Omental fat pad (tissue), 4 donors: ENCODE measurements at places on chromosomes 13 and 19.

GRCh38 chr13:48862572-48862971 lies 113.1 kb upstream of the FNDC3A start:
- DNase-seq: no peak

- DNase-seq: no peak
Measured at GRCh38 chr19:1858412-1859081, 4.8 kb downstream of the KLF16 start.

- DNase-seq: no peak
Measured at GRCh38 chr13:36302289-36302688, 4.7 kb upstream of the CCDC169 start.

- DNase-seq: no peak
Measured at GRCh38 chr13:24226762-24227161, 66.2 kb downstream of the SPATA13 start.

GRCh38 chr13:90896002-90896401 lies 451.5 kb upstream of the MIR17HG start:
- DNase-seq: no peak

- peak; percentile 33 for DNase-seq
Measured at GRCh38 chr19:56350416-56351045, 35.9 kb upstream of the ZSCAN5A start.

- DNase-seq: no peak
Measured at GRCh38 chr19:35885225-35885738, 15.1 kb downstream of the NFKBID start.

DNA sequence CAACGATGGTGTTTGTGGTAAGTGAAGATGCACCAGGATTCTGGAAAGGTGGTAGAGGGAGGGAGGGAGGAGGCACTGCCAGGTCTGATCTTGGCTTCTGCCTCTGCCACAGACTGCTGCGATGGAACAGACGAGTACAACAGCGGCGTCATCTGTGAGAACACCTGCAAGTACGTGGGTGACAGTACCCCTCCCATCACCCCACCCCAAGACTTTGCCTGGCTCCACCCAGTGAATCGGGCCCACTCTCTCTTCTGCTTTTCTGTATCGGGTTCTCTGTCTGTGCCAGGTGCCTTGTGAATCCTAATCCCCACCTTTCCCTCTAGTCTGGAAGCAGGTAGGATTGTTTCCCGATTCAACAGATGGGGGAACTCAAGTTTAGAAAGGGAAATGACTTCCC lies 2.5 kb downstream of the PRKCSH start:
- no peak for DNase-seq

DNA sequence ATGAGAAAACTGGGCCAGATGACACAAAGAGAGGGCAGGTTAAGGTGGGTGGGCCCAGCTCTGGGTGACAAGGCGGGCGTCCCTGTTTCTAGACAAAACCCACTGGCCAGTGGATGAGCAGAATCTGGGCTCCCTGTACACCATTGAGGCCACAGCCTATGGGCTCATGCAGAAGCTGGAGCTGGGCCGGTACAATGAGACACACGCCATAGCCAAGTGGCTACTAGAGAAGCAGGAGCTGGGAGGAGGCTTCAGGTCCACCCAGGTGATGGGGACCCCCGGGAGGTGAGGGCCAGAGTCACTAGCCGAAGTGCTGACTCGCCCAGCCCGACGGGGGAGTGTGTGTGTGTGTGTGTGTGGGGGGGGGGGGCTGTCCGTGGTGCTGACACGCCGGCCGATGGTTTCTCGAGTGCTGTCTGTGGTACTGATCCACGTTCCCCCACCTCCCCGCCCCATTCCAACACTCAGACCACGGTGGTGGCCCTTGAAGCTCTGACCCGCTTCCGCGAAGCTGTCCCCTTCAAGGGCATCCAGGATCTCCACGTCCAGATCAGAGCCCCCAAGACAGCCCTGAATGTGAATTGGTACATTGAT lies 24.3 kb upstream of the SHFL start:
- DNase-seq: no peak

- DNase-seq: no peak
Measured at GRCh38 chr19:52786078-52786463, 520 bp downstream of the ZNF600 start.

DNA sequence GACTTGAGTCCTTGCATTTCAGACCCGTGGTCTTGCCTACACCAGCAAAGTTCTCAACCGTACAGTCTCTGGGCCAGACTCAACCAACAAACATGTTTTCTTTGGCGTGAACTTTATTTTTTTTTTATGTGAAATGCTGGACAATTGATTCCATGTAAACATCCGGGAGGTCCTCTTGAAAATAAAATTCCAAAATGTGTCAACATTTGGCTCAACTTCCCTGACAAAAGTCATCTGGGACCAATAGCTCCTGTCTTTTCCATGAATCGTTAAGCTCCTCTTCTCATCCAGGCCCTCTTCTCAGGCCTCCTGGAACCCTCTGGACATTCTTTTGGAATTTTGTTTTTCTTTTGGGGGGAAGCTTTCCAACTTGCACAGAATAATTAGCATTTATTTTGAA lies 2.7 kb downstream of the ALDH16A1 start:
- no peak for DNase-seq

GRCh38 chr19:48999481-49000325 lies 6.0 kb downstream of the RUVBL2 start:
- DNase-seq: no peak

GRCh38 chr13:58767566-58767965 lies 1136.0 kb downstream of the PCDH17 start:
- no peak for DNase-seq
